Left ventricle myocardium inferior (tissue), 1 donor: ENCODE measurements at places on chromosomes 6 and 20.
A peak's percentile ranks its signal among the peaks of the same experiment; 100 is the strongest.

- no peak for DNase-seq
Measured at GRCh38 chr6:111631903-111632460, 26.3 kb upstream of the TRAF3IP2 start.

GRCh38 chr6:43966374-43966658, 160.9 kb downstream of the MRPL14 start:
- DNase-seq = no peak

- no peak for DNase-seq
Measured at GRCh38 chr6:133314947-133315346, 73.8 kb downstream of the EYA4 start.

DNA sequence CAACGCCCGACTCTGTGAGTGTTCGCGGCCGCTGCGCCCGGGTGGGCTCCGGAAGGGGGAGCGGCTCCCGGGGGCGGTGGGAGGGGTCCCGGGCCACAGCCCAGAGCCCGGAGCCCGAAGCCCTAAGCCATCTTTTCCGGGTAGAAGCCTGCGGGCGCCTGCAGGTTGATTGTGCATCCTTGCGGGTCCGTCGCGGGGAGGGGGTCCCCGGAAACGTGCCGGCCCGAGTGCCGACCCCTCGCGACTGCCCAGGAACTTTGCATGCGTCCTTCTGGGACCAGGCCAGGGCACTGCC, 413 bp downstream of the PTPRA start:
- DNase-seq = peak; percentile 59

GRCh38 chr6:136063096-136063495, 187.0 kb downstream of the MTFR2 start:
- DNase-seq = no peak
